Right ventricle myocardium inferior (tissue), 1 donor: ENCODE measurements at places on chromosomes 3 and 15. TPM values are rescaled to one million over a fixed set of nuclear protein-coding genes. Genes with fewer than 3 reads are reported as not detected.

DNA sequence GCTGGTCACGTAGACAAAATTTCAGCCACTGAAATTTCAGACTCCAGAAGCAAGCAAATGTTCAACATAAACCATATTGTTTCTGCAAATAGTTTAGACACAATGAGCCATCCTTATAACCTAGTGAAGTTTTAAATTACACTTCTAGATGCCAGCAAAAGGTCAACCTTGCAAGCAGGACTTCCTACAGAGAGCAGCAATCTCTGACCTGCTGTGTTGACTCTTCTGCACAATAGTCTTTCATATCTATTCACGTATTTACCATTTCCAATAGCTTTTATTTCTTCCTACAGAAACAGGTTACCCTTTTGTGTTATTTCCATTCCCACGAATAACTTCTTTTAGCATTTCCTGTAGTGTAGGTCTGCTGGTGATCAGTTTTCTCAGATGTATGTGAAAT lies 10.6 kb downstream of the LMLN start:
- no peak for DNase-seq

Gene P2RY12
- 1.4 TPM for total RNA-seq

GRCh38 chr3:120688121-120688520 lies 6.1 kb upstream of the HGD start:
- no peak for DNase-seq

GRCh38 chr3:4464576-4464975 lies 2.5 kb downstream of the SUMF1 start:
- no peak for DNase-seq

Gene SGO1
- total RNA-seq, result 0.43 TPM

GRCh38 chr15:71798641-71799040 lies 11.7 kb upstream of the NR2E3 start:
- no peak for DNase-seq

Gene GHSR
- total RNA-seq, result not detected

DNA sequence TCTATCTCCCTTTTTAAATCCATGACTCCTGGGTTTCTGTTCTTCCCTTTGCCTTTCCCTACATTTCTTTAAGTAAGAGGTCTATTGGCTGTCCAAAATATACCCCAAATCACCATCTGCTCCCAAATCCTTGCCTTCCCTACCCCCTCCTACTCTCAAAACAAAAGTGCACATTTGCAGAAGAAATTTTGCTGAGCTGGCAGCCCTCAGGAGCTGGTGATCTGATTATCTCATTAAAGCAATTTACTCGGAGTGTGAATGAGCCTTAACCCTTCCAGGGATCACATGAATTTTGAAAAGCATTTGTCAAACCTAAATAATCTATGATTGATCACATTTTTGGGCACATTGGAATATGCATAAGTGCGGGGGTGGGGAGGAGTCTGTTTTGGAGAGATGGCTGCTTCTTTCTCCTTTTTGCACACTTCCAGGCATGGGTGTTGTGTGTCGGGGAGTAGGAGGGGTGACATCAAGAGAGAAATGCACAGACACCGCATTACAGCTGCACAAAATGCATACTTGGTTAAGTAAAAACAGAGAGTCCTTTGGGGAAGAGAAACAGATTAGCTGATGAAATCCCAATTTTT lies 892.6 kb downstream of the TUSC7 start:
- DNase-seq, result no peak

DNA sequence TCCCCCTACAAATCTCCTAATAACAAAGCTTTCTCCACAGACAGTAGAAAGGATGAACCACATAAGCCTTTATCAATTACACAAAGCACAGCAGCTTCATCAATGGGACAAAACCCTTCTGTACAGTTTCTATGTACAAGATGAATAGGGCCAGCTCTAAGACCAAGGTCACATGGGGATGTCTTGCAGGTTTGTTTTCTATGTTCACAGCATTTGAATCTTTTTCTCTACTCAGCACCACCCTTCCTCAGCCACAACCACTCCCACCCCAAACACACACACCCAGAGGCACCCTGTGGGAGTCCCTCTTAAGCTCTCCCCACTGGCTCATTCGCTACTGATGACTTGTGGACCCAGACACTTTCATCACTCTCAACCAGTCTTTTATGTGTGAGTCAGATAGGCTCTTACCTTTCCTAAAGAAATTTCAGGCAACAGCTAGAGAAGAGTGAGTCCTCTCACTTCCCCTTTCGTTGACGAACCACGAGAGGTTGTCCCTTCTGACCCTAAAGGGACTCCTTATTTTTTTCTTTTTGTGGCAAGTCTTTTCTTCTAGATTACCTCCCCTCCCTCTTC lies 57.9 kb downstream of the ARHGAP31 start:
- DNase-seq, result no peak

GRCh38 chr15:96500508-96500907 lies 170.0 kb downstream of the NR2F2 start:
- DNase-seq, result no peak

Gene CYP1A1
- 0.32 TPM for total RNA-seq

GRCh38 chr3:70360979-70361760 lies 48.7 kb upstream of the MDFIC2 start:
- no peak for DNase-seq

DNA sequence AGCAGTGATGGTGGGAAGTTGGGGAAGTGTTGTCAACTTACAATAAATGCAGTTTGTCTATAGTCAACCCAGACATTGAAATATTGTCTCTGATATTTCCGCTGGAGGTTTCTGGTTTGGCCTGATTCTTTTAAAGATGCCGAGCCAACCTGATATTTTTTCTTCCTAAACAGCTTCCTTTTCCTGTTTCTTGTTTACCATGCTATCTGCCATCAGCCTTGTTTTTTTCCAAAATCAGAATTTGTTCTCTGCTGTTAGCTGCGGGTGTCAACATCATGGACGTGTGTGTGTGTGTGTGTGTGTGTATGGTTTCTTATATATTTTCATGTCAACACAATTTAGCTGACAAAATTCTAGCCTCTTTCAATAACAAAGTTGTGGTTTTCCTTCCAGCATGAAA lies 41.2 kb upstream of the XCR1 start:
- no peak for DNase-seq

Gene DNASE1L3
- 2.1 TPM for total RNA-seq

DNA sequence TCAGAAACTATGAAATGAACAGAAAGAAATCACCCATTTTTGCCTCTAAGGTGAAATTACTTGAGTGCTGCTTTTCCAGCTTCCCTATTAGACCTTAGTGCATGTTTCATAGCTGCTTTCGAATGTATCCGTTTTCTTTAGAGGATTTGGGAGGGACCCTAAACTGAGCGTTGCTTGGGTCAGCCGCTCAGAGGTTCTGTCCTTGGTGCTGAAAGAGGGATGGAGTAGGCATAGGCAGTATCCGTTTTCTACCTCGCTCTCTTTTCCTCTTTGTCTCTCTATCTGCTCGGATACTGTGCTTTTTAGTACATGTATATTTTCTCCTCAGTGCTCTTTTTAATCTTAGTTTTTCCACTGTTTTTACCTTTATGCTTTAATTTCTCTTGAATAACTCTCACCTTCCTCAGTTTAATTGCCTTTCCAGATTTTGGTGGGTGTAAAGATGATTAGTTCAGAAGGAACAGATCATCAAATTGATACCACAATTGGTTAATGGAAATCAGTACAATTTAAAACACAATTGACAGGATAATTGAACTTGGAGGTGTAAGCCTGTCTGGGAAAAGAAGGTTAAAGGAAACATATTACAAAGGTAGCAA lies at the start of gene DRD3:
Gene DRD3 (minus strand): TSS at position 283 of the 599 bp plus-strand sequence. CDS start 7,060 bp downstream, outside the sequence.
- no peak for DNase-seq

- no peak for DNase-seq
Observed at GRCh38 chr3:53023072-53023823, 22.6 kb downstream of the SFMBT1 start.

DNA sequence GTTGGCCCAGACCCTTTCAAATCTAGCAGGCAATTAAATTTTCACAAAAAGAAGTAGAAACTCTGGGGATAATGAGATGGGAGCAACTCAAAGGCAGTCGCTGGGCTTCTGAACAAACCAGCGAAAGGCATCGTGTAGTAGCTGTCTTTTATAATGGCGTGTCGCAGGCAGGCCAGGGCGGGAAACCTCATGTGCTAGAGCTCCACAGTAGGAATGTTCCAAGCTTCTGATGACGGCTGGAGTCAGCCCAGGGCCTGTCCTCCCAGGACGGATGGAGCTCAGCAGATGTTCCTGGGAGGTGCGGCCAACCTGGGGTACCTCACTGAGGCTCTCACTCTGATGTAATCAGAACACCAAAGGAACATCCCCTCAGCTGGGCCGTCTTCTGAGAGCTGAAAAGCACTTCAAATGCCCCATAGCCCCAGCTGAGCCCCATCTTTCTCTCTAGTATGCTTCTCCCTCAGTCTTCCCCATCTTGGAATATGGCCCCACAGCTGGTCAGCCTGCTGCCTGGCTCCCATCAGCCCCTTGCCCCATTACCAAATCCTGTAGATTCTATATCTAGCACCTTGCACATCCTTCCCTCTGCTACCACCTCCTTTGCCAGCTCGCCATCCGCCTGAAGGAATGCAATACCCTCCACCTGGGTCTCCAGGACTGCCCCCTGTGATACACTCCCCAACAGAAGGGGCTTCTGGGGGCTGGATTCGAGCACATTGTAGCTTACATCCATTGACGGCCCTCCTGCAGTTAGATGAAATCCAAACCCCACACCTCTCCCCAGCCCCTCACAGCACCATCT lies 54.9 kb upstream of the ATP2B2 start:
- DNase-seq, result no peak

Gene SLC30A4
- 4.0 TPM for total RNA-seq
